NCI-H2029 treated with DMSO at 0.1 percent for 48 hours (cell line): ENCODE measurements at places on chromosomes 2 and 18.

DNA sequence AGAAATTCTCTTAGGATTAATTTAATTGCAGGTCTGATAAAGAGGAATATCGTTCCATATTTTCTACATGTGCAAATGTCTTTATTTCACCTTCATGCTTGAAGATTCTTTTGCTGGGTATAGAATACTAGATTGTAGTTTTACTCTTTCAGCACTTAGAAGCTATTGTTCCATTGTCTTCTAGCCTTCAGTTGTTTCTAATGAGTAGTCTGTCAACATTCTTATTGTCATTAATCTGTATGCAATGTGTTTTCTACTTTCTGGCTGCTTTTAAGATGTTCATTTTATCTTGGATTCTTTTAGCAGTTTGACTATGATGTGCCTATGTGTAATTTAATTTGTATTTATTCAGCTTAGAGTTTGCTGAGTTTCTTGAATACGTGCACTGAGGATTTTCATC lies 64.3 kb upstream of the ZNF385B start:
- DNase-seq, result no peak

DNA sequence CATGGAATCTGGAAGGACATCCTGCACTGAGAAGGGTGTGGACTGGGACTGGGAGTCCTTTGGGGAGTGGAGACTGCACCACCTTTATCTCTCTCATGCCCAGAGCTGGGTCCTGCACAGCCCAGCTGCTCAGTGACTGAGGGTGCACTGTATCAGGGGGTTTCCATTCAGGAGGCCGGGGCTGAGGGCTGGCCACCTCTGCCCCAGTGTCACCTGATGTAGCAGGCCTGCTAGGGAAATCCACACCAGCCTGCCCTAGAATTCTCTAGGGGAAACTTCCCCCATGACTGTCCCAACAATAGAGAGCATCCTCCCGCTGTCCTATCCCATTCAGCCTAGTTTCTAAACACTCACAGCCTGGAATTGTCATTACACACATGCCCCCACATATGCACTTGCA lies 116.7 kb downstream of the CTIF start:
- DNase-seq, result no peak

DNA sequence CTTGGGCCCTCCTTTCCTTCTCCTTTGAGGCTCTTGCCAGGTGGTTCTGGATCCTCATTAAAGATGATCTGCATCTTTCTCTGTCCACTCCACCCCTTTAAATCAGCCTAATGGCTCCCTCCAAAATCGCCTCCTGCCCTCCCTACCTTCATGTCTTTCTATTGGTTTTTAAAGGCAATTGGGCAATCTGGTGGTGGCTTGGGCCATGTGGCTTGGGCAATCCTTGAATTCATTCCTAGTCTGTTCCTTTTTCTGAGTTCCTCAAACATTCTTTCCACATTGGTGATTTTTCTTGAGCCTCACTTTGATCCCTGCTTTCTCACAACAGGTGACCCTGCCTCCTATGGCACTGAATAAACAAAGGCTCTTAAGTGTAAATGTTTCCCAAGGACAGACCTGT lies 266.2 kb upstream of the REV1 start:
- DNase-seq, result no peak

DNA sequence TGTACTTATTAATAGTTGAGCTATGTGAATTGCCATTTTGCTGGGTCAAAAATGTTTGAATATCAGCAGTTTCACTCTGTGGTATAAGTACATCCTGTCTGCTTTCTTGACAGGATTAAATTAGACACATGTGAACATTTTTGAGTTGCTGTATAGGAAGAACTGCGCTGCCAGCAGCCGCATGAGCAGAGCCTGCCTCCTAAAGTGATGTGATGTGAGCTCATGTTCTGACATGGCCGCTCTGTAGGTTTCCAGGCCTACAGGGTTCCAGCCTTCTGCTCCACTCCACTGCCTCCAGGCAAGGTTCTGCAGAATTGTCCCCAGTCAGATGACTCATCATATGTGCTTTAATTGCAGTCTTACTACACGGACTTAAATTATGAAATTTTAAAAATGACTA lies 119.7 kb upstream of the NFATC1 start:
- no peak for DNase-seq

DNA sequence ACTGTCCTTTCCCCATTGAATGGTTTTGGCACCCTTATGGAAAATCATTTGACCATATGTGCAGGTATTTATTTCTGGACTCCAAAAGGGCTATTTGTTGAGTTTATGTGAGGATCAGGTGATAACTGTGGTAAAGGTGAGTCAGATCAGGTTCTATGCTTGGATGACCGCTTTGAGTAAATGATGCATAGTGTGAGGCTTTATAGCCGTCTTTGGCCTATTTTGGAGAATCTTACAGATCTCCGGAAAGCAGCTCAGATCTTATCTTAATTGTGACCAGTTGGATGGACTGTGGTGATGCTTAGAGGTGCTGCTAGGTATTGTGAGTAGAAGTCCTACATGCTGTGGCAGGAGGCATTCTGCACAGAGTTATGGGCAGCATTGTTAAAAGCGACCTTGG lies 126.2 kb downstream of the METTL8 start:
- DNase-seq, result no peak

GRCh38 chr2:88753833-88754584 lies 62.5 kb downstream of the RPIA start:
- no peak for DNase-seq

- DNase-seq, result no peak
Measured at GRCh38 chr2:1686784-1687105, 57.6 kb downstream of the PXDN start.

GRCh38 chr18:11982981-11983380 lies 1.7 kb downstream of the IMPA2 start:
- DNase-seq, result no peak

DNA sequence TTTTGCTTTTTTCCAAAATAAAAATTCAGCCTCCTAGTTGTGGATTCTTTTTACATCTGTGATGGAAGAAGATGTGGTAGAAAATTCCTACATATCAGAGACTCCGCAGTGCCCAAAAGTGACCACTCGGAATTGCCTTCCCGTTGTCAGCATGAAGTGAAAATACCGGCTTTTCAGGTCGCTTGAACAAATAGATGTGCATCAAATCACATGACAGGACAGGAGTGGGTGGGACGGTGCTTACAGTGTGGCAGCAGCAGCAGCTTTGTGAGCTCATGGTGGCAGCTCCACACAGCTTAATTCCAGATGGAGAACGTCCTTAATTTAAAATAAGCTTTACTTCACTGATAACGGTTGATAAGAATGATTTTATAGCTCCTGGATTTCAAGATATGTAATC lies 20.3 kb downstream of the SALL3 start:
- peak; percentile 69 for DNase-seq

- no peak for DNase-seq
Measured at GRCh38 chr2:12192762-12193161, 446.3 kb downstream of the LPIN1 start.

DNA sequence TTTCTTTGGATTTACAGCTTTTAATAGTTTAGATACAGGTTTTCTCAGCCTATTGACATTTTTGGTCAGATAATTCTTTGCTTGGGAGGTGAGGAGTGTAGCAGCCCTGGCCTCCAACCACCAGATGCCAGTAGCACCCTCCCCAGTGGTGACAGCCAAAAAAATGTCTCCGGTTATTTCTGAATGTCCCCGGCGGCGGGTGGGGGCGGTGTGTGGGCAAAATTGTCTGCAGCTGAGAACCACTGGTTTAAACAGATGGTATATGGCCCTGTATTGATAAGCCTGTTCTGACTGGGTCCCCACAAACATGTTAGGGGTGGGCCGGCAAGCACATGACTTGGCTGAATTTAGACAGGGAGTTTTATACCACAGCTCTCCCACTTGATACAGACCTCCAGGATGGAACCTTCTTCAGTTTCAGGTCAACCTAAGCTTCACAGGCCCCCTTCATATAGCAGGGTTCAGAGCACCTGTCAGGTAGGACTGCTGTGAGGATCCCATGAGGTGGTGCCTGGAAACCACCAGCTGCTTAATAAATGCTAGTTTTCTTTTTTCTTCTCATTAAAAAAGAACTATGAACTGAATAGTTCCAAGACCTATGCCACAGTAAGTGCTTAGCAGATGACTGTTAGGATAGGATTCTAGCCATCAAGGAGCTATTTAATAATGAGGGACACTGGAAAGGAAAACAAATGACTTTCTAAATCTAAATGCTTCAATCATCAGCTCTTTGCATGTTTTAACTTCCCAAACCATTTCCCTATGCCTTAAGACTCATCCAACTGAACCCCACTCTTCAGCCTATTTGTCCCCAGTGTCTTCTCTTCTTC lies 18.1 kb downstream of the LPIN2 start:
- no peak for DNase-seq

- DNase-seq, result no peak
Measured at GRCh38 chr2:61419129-61419528, 51.8 kb downstream of the USP34 start.

DNA sequence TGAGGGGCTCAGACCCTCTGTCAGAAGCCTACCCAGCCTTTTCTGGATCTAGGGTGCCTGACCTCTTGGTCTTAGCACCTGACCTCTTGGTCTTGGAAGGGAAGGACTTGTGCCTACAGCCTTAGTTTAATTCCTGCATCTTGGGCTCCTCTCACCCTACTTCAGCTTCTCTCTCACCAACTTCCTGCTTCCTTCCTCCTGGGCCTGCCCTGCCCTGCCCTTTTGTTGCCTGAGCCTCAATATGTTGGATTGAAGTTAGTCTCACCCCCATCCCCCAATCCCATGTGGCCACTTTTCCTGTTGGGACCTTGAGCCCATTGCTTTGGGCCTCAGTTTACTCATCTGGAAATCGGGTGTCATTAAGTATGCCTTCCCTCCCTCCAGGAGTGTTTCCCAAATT lies 206.2 kb upstream of the SKOR2 start:
- DNase-seq, result no peak

DNA sequence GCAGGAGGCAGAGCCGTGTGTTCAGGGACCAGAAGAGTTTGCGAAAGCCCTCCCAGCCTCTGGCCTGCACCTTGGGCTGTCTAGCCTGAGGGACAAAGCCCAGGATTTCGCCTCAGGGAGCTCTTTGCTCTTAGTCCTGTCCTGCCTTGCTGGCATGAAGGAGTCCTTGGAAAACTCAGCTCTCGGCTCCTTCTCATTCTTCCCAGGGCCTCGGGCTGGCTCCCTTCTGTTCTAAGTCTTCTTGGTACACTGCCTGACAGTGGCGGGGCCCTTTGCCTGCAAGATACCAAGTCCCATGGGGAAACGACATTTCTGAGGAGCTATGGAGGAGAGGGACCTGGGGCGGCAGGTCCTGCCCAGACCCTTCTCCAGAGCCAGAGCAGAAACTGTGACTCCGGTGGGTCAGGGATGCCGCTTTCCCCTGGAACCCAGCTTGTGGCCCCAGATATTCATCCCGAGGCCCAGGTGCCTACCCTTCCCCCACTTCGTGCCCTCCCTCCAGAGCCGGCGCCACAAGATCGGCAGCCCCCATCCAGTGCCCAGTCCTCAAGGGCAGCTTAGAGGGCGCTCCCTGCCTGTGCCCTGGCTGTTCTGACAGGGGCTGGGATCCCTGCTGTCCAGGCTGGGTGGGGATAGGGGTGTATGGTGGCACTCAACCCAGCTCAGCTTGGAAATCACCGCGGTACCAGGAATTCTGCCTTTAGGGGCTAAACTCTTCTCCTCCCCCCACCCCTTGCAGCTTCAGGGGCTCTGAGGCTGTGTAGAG lies 5.5 kb upstream of the CYP26B1 start:
- DNase-seq, result no peak

DNA sequence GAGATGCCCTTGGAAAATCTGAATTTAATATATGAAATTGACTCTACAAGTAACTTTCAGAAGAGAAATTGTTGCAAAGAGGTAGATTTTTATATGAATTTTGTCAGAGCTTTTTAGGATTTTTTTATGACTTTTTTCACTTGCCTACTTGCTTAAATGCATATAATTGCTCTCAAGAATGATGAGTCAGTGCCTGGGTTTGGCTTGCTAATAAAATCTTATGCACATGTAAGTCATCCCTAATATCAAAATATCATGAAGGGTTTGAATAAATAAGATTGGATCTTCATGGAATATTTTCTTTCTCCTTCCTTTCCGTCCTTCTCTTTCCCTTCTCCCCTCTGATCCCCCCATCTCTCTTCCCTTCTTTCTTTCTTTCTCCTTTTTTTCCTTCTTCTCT lies 354.1 kb downstream of the TXNL1 start:
- no peak for DNase-seq

DNA sequence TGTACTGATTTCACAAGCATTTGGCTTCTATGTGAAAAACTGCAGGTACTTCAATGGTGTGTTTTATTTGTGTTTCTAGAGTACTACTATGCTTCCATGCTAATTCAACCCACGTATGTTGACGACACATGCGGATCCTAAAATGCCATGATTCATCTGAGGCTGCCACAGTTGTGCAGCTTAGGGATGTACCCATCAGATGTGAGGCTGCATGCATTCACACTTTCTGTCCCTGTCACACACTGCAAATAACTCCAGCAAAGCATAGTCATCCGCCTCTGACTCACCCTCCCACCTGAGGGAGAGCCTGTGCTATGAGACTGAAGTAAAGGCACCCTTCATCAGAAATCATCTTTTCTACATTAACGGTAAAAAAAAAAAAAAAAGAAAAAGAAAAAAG lies 22.1 kb upstream of the SERTAD2 start:
- DNase-seq, result no peak

- no peak for DNase-seq
Measured at GRCh38 chr18:12783524-12783923, 80.7 kb downstream of the PSMG2 start.

DNA sequence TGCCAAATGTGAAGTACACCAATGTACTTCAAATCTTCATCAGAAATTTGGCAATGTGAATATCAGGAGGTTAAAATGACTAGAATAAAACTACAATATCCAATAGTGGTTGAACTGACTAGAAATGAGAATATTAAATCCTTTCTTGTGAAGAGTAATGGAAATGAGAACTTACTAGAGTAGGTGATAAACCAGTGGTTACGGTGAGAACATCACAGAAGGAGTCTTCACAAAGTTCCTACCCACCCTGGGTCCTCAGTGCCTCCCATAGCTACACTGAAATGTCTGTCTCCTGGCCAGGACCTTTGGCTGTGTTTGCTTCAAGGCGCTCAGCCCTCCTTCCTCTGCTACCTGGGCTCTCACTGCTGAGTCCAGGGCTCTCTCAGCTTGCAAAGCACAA lies 289.7 kb downstream of the STK39 start:
- no peak for DNase-seq

GRCh38 chr18:55314031-55314430 lies 274.0 kb downstream of the TCF4 start:
- DNase-seq, result no peak

GRCh38 chr2:70226781-70227180 lies 21.6 kb downstream of the TIA1 start:
- no peak for DNase-seq

GRCh38 chr18:74795751-74796150 lies 198.1 kb downstream of the ZNF407 start:
- DNase-seq, result no peak

DNA sequence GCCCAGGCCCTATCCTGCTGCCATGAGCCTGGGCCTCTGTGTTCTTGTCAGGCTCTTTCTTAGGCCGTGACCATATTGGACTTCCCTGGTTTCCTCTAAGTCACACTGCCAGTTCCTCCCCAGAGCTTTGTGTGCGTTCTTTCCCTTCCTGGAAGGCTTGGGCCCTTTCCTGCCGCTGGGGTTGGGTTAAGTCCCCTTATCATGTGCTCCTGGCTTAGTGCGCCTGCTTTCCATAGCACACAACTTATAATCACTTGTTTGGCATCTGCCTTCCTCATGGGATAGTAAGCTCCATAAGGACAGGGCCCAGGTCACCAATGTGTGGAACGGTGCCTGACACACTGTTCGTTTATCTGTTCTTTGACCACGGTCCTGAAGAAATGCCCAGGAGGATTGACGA lies 31.3 kb downstream of the NIFK start:
- DNase-seq, result no peak
